SHP77 (cell line): ENCODE measurements at places on chromosomes 3 and 15.
A peak's percentile ranks its signal among the peaks of the same experiment; 100 is the strongest.

- DNase-seq = peak; percentile 90
These were observed 4.9 kb upstream of the CHRNA3 start for GRCh38 chr15:78625606-78626280.

GRCh38 chr15:89812847-89813320 is 1.8 kb downstream of the ANPEP start:
- DNase-seq = no peak

DNA sequence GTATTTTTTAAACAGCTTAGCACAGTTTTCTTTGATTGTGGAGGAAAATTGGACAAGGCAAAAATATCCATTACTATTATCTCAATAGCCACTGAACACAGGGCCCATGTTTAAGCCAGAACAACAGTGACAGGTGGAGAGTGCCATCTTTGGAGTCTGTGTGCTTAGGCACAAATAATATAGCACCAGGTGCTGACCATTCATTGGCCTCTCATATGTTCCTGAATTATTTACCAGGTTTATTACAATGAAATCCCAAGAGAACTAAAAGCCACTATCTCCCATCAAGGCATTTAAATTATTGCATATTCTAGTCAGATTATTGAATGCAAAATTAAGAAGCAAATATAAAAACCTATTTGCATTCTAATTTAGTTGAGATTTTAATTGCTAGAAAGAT is 39.6 kb downstream of the GPR156 start:
- DNase-seq = peak; percentile 12

GRCh38 chr3:195065142-195065863 is 205.7 kb downstream of the XXYLT1 start:
- no peak for DNase-seq

GRCh38 chr3:144687862-144688261 is 716.2 kb downstream of the DIPK2A start:
- DNase-seq = peak; percentile 1
